Muscle of leg (tissue), 16 donors: ENCODE measurements at places on chromosomes 6 and 20. TPM values are rescaled to one million over a fixed set of nuclear protein-coding genes. Genes with fewer than 3 reads are reported as not detected.
A peak's percentile ranks its signal among the peaks of the same experiment; 100 is the strongest.

Gene FILIP1
- total RNA-seq: 48.9 TPM

Gene SLC24A3
- 5.9 TPM for total RNA-seq

Gene ZBP1
- total RNA-seq: 0.13 TPM

Gene GJA1
- total RNA-seq: 55.9 TPM

Gene NKX2-2
- total RNA-seq: 0.04 TPM

Gene RAET1L
- total RNA-seq: not detected

Gene GABRR1
- 0.40 TPM for total RNA-seq

DNA sequence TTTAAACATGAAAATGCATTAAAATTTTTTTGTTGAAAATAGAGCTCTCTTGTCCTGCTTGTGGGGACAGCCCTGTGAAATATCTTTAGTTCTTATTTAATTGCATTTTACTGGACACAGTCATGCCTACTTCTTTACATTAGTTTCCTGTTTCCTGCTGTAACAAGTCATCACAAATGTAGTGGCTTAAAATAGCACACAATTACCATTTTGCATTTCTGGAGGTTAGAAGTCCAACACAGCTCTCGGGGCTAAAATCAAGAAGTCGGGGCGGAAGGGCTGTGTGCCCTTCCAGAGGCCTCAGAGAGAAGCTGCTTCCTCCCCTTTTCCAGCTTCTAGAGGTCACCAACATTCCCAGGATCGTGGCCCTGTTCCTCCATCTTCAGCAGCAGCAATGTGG is 29.4 kb downstream of the PNLDC1 start:
- no peak overlapping the region for H3K4me3 ChIP-seq
- H3K4me1 ChIP-seq: peaks cover 47% of the 10 kb centered on the region
- peak; percentile 33 for DNase-seq
- H3K36me3 ChIP-seq: no peaks in the 10 kb centered on the region
- H3K27me3 ChIP-seq: no peaks in the 10 kb centered on the region

- no peaks in the 10 kb centered on the region for H3K27me3 ChIP-seq
- no peaks in the 10 kb centered on the region for H3K4me1 ChIP-seq
- no peak overlapping the region for H3K4me3 ChIP-seq
- no peak for DNase-seq
- peaks cover 2% of the 10 kb centered on the region for H3K36me3 ChIP-seq
These were observed 153.1 kb upstream of the SIM1 start for GRCh38 chr6:100617633-100618350.

- H3K4me1 ChIP-seq: peaks cover 40% of the 10 kb centered on the region
- H3K4me3 ChIP-seq: peak overlapping the region; percentile 80
- H3K27ac ChIP-seq: no peak overlapping the region
- no peak for DNase-seq
These were observed 672 bp downstream of the PREX1 start for GRCh38 chr20:48826883-48827771.

GRCh38 chr6:2502096-2502997 is 248.4 kb downstream of the MYLK4 start:
- no peak for DNase-seq
- no peaks in the 10 kb centered on the region for H3K27me3 ChIP-seq
- no peak overlapping the region for H3K27ac ChIP-seq
- peaks cover 3% of the 10 kb centered on the region for H3K4me1 ChIP-seq
- no peak overlapping the region for H3K4me3 ChIP-seq

GRCh38 chr20:17790296-17790695 is 90.5 kb downstream of the BANF2 start:
- H3K36me3 ChIP-seq: no peaks in the 10 kb centered on the region
- peak; percentile 60 for DNase-seq
- H3K4me3 ChIP-seq: no peak overlapping the region

DNA sequence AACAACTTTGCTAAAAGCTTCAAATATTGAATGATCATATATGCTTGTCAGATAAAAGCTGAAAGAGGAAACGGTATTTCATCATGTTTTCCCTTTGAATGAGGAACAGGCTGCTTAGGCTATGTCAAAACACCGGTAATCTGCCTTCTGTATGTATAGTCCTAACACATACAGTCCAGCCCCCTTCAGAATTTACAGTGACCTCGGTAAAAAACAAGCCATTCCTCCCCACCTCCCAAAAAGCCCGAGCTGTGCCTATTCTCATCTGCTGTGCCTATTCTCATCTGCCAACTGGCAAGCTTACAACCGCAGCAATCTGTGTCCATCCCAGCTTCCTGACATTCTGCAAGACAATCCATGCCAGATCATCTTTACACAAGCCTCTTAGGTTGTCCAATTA is 26.8 kb upstream of the UBE2J1 start:
- H3K4me1 ChIP-seq: peaks cover 6% of the 10 kb centered on the region
- H3K36me3 ChIP-seq: peaks cover 3% of the 10 kb centered on the region
- H3K27ac ChIP-seq: no peak overlapping the region
- DNase-seq: peak; percentile 23
- H3K4me3 ChIP-seq: no peak overlapping the region
- H3K27me3 ChIP-seq: no peaks in the 10 kb centered on the region

GRCh38 chr20:17169585-17170136 is 57.2 kb upstream of the PCSK2 start:
- H3K27ac ChIP-seq: no peak overlapping the region
- DNase-seq: peak; percentile 61
- H3K4me1 ChIP-seq: peaks cover 8% of the 10 kb centered on the region
- H3K4me3 ChIP-seq: no peak overlapping the region
- H3K27me3 ChIP-seq: no peaks in the 10 kb centered on the region

- no peaks in the 10 kb centered on the region for H3K27me3 ChIP-seq
- H3K4me1 ChIP-seq: no peaks in the 10 kb centered on the region
- no peaks in the 10 kb centered on the region for H3K36me3 ChIP-seq
- DNase-seq: peak; percentile 7
These were observed 80.6 kb upstream of the PAK5 start for GRCh38 chr20:9919271-9920014.

GRCh38 chr6:70956451-70957283 is at the start of gene B3GAT2:
B3GAT2 (minus strand) TSS chr6:70957060; CDS start chr6:70956429, 631 bp downstream.
- peak within 1 kb of the TSS; percentile 51 for H3K4me3 ChIP-seq
- no peaks in the 10 kb centered on the region for H3K36me3 ChIP-seq
- peaks cover 39% of the 10 kb centered on the region for H3K27me3 ChIP-seq
- peaks cover 16% of the 10 kb centered on the region for H3K4me1 ChIP-seq

GRCh38 chr6:17004269-17004668 is 97.6 kb upstream of the STMND1 start:
- H3K4me1 ChIP-seq: peaks cover 2% of the 10 kb centered on the region
- H3K4me3 ChIP-seq: no peak overlapping the region
- H3K27ac ChIP-seq: no peak overlapping the region
- H3K27me3 ChIP-seq: no peaks in the 10 kb centered on the region
- peak; percentile 59 for DNase-seq
